Right renal pelvis (tissue), 4 donors: ENCODE measurements at places on chromosomes 6 and 20. TPM values are rescaled to one million over a fixed set of nuclear protein-coding genes. Genes with fewer than 3 reads are reported as not detected.

MATN4 gene
- polyA plus RNA-seq: 0.58 TPM

ATP6V1G2 gene
- 11.8 TPM for polyA plus RNA-seq

GRCh38 chr20:26208296-26209091 lies 511.8 kb upstream of the ZNF337 start:
- no peak for DNase-seq

- DNase-seq: no peak
Observed at GRCh38 chr6:28090917-28091586, 10.7 kb downstream of the ZNF165 start.

DNA sequence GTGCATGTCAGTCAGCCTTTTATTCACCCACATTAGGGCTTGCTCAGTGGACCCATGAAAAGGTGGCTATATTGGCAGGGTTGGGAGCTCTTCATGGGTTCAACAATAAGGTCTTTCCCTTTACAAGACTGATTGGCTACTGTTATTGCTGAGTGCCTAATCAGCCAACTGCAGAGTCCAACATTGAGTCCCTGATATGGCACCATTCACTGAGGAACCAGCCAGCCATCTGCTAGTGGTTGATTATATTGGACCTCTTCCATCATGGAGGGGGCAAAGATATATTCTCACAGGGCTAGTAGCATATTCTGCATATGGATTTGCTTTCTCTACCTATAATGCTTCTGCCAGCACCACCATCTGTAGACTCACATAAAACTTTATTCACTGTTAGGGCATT lies 69.9 kb downstream of the CDKAL1 start:
- DNase-seq: no peak

DNA sequence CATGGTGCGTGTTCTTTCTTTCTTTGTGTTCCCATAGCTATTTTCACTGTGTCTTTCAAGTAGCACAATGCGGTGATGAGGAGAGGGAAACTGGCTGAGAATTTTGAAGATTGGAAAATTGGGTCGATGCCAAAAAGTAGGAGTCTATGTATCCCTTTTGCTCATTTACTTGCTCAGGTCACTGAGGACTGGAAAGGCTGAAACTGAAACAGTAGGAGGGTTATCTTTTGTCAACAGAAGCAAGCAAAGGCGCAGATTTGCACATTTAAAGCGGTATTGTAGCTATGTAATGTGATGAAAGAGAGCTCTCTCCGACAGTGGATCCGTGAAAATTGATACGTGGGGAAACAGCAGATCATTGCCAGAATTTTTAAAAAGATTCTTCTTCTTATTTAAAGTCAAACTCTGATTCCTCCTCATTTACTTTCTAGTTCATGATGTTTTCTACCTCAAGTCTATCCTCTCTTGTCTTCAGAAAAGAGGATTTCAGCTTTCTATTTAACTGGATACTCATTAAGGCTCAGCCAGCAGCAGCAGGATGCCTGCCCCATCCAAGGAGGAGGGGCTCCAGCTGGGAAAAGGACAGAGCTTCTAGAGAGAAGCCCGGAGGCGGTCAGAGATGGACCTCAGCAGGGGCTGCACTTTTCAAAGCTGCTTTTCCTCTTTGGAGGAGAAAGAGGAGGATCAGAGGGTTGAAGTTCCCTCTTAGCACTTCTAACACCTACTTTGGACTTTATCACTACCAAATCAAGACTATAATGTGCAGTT lies 15.9 kb upstream of the FYN start:
- DNase-seq: no peak

DNA sequence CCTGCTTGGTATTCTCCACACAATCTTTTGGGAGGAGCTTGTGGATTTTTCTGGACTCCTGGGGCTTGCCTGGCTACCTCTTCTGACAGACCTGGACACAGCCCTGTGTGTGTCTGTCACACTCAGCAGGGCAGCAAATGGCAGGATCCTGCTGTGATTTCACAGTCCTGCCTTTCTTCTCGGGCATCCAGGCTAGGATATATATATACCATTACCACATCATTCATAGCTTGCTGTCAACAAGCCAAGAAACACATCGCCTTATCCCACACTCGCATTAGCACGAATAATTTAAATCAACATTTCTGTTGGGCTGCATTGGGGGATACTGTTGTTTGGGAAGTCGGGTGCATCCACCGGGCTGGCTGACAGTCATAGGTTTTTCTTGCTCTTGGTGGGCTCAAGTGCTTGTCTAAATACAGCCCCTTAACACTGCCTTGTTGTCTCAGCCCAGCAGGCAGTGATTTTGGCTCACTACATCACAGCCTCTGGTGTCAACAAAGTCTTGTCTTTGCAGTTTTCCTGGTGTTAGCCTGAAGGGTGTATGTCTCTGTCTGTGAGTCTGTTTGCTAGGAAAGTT lies 154.9 kb upstream of the FERMT1 start:
- no peak for DNase-seq

GRCh38 chr6:29757282-29757681 lies 34.0 kb downstream of the HLA-F start:
- DNase-seq: no peak
